NCI-H1105 treated with DMSO at 0.1 percent for 48 hours (cell line): ENCODE measurements at places on chromosomes 13 and 19.

GRCh38 chr19:55027472-55028337 lies 10.4 kb downstream of the GP6 start:
- no peak for DNase-seq

- DNase-seq, result peak; percentile 34
These were observed 2.5 kb upstream of the S1PR4 start for GRCh38 chr19:3175781-3176714.

GRCh38 chr13:109254274-109254673 lies 532.1 kb downstream of the IRS2 start:
- DNase-seq, result no peak

DNA sequence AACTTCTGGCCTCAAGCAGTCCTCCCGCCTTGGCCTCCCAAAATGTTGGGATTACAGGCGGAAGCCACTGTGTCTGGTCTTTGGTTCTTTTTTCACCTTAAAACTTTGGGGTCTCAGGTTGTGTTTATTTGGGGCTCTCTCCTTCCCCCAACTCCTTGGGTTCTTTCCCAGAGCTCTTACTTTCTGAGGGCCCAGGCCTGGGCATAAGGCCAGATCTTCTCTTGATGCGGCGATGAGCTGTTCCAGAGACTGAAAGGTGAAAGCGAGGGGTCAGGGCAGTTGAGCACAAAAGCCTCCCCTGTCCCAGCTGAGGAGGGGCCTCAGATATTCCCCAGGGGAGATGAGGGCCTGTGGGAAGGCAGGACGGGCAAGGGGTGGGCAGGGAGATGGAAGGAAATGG lies 7.1 kb downstream of the POLR1G start:
- no peak for DNase-seq

- DNase-seq, result no peak
These were observed 15.6 kb downstream of the LSM4 start for GRCh38 chr19:18307271-18307681.

- DNase-seq, result no peak
These were observed 52.7 kb downstream of the KCTD12 start for GRCh38 chr13:76833441-76833954.

DNA sequence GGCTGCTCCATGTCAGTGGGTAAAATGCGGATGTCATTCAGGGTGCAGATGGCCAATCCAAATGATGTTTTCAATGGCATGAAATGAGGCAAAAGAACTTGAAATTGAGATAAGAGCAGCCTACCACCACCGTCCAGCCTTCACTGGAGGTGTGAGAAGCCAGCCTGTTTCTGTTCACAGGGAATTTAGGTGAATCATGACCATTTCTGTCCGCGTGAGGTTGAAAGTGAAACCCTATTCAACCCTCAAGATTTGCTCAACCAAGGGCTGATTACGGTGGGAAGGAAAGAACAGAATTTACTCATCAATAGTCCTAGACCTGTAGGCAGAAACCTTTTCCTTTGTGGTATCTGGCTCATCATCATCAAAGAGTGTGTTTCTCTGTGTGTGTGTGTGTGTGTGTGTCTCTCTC lies 370.7 kb downstream of the COG6 start:
- no peak for DNase-seq

GRCh38 chr19:7254590-7254989 lies 39.6 kb downstream of the INSR start:
- no peak for DNase-seq

GRCh38 chr19:45448425-45448756 lies 19.4 kb upstream of the FOSB start:
- DNase-seq, result no peak

GRCh38 chr13:27044837-27045570 lies 126.6 kb downstream of the USP12 start:
- DNase-seq, result no peak

- no peak for DNase-seq
These were observed 468 bp upstream of the SLC39A3 start for GRCh38 chr19:2740314-2740656.

DNA sequence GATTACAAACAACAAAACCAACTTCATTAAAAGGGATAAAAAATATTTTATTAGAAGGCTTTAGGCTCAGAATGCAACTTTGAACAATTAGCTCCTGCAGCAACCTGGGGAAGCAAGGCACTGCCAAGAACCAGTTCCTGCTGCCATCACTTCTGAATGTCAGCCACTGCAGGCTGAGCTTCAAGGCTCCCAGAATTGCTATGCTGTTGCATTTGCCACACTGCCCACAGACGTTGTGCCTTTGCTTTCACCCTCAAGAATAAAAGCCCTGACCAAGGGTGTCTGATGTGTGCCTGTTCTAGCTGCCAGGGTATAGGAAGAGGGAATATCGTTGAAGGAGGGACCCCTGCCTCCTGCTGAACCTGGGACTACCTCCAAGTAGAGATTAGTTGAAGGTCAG lies 238.4 kb downstream of the ITGBL1 start:
- no peak for DNase-seq

- no peak for DNase-seq
These were observed 23.1 kb upstream of the ZNF729 start for GRCh38 chr19:22263121-22263520.

DNA sequence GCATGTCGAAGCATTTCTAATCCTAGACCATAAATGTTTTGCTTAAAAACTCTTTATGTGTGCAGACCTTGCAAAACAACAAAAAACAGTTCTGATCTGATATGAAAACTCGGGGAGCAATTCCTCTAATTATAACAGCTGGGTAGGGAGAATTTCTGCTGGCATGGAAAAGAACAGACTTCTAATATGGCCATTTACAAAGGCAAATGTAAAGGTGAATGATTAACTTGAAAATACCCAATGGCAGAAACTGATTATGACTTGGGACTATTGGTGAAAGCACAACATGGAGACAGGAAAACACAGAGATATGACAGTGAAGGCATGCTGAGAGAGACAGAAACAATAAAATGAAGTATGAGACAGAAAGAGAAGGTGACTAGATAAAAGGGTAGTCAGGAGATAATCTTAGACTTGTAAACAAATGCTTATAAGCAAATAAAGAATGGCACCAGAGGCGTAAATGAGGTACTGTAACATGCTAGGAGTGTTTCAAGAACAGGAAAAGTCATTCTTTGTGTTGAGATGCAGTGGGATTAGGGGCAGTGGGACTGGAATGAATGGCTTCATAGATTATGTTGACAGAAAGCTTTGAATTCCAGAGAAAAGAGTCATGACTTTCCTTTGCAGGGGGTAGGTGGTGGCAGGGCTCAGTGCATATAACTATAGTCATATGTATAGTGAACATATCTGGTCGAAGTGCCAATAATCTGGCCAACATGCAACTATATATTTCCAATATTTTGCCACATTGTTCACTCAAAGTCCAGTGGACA lies 393.0 kb downstream of the ITGBL1 start:
- DNase-seq, result no peak

DNA sequence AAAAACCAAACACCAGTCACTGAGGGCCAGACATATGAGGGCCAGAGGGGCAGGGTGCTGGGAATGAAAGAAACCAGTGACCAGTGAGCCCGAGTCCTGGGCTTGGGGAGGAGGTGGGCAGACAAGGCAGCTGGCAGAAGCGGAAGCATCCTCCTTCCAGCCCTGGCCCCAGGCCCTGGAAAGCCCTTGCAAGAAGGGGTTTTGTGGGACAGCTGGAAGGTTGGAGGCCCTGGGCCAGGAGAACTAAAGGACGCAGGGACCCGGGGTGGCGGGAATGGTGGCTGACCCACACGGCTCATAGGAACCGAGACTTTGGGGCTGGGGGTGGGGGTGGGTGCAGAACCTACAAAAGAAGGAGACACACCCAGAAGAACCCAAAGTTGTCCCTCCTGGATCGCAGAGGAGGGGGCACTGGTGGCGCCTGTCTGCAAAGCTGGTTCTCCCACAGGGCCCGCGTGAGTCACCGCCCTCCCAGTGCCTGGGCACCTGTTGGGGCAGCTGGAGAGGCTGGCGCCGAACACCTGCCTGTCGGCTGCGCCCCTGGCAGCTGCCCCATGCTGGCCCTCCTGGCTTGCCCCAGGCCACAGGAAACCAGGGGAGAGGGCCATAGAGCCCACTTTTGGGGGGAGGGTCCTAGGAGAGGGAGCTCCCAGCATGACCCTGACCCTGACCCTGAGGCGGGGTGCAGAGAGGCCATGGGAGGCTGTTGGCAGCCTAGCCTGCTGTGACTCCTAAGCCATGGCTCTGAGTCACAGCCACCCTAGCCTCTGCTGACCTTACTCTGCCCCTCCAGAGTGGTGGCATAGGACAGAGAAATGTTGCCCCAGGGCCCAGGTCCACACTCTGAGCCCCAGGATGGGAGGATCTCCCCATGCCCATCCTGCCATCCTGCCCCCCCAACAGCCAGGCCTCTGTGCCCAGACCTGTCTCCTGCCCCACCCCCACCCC lies 802 bp downstream of the DMPK start:
- peak; percentile 89 for DNase-seq

- DNase-seq, result no peak
These were observed 1.3 kb downstream of the HCST start for GRCh38 chr19:35903550-35904179.

GRCh38 chr13:77693449-77693940 lies 4.0 kb upstream of the SLAIN1 start:
- no peak for DNase-seq

DNA sequence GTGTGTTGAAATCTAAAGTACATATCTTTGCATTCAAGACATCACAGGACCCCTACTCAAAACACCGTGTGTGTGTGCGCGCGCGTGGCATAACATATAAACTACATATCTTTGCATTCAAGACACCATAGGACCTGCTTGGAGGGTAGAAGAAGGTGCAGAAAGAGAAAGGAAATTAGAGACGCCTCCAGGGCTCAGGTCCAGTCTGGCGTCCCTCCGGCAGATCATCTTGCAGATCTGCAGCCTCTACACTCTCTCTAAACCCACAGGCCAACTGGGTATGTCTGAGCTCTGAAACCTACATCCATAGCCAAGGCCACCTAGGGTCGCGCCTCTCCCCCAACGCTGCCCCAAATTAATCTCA lies 659 bp upstream of the PAFAH1B3 start:
- no peak for DNase-seq

GRCh38 chr19:7674010-7675005 lies 2.6 kb upstream of the MCEMP1 start:
- DNase-seq, result no peak

DNA sequence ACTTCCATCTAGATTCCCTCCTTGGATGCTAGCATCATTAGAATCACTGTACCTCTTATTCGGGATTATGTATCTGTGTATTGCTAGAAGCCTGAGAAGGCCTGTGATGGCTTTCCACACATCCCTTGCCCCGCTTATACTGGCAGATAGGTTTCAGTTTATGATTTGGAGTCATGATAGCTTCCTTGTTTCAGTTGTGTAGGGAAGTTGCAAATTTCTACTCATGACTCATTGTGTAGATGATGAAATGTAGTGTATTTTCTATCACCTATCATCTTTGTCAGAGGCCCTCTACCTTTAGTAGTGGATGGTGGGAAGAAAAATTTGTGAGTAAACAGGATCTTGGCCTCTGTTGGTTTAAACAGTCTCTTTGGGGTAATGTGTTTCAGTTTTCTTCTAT lies 165.2 kb downstream of the GGACT start:
- DNase-seq, result no peak

GRCh38 chr19:12778017-12778904 lies 2.9 kb upstream of the HOOK2 start:
- DNase-seq, result peak; percentile 79

GRCh38 chr13:69683921-69684686 lies 423.5 kb upstream of the ATXN8OS start:
- no peak for DNase-seq

GRCh38 chr19:31910224-31910623 lies 435.2 kb upstream of the ZNF507 start:
- no peak for DNase-seq

DNA sequence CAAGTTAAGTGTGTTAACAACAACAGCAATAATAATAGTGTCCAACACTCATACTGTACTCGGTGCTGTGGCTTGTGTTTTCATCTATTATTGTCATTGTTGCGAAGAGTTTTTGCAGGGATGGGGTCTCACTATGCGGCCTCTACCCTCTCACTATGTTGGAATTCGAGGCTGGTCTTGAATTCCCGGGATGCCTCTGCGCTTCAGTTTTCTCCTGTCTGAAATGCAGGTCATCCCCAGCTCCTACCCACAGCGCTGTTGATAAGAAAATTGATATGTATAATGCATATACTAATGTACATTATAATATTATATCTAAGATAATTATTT lies 4.9 kb upstream of the SBK3 start:
- no peak for DNase-seq

DNA sequence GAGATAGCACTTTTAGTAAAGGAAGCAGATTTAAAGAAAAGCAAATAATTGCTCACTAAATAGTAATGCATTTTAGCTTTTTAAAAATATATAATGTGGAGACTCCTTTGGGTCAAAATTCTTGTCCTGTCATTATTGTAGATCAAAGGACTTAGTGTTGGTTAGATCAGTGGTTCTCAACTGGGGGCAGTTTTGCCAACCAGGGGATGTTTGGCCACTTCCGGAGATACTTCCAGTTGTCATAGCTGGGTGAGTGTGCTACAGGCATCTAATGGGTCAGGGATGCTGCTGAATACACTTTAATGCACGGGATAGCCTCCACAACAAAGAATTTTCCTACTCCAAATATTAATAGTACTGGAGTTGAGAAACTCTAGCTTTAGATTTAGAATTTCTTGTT lies 126.8 kb downstream of the LMO7 start:
- DNase-seq, result no peak

GRCh38 chr13:79349011-79349410 lies 57.0 kb downstream of the RBM26 start:
- no peak for DNase-seq

DNA sequence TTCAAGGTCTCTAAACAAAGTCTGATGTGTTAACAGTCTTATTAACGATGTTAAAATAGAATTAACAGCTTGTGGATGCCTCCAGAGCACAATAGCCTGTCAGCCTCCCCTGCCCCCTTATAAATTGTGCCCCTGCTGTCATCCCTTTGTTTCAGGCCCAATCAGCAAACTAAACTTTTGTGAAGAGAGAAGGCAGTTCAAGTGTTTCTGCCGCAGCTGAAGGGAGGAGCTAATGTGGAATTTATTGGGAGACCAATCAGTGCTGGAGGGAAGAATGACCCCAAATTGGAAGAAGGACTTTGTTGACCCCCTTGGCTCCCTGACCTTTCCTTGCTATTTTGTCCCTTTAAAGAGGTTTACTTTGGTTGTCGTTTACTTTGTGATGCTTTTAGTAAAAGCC lies 160.5 kb downstream of the TM9SF2 start:
- DNase-seq, result no peak

DNA sequence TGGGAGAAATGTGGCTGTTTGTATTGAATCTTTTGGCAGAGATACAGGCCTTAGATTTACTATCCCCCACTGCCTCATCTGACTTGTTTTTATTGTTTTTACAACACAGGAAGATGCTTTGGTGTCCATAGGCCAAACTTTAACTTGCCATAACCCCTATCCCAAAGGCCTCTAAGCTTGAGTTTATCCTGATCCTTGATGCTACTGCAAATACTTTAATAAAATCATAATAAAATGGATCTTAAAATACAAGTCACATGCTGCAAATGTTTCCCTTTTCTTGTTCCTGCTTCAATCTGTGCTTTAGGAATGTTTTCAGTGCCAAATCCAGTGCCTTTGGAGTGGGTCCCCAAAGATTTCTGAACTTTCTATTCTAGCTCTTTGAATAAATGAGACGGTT lies 770.6 kb downstream of the DACH1 start:
- no peak for DNase-seq
